ENCODE measurements at places on chromosomes 6 and 20.

DNA sequence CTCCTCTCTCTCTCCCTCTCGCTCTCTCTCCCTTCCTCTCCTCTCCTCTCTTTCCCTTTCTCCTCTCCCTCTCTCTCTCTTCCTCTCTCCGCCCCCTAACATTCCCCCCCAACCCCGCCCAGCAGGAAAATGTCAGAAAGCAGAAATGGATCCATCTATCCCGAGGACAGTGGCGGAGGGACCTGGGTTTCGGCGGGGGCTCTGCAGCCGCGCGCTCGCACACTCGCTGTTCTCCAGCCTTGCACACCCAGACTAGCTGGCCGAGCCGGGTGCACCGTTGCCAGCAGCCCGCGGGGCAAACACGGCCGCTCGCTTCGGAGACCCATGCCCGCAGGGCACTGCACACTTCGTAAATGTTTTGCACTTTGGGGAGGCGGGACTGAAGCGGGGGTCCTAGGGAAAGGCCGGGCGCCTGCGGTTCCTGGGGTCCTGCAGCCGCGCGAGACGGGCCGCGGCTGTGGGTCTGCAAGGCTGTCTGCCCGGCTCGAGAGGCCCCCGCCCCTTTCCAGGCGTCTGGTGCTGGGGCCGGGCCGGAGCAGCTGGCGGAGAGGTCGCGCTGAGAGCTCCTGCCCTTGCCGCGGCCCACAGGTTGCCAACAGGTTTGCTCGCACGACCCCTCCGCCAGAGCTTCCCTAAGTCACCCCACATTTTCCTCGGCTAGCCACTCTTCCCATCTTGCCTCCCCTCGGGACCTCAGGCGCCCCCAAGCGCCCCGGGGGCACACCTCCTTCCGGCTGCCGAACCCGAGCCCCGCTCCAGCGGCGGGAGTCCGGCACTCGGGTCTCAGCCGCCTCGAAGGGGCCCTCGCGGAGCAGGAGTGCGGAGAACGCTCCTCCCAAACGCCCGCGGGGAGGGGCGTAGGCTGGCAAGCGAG lies 818 bp upstream of the MDGA1 start:
- DNase-seq: no peak

DNA sequence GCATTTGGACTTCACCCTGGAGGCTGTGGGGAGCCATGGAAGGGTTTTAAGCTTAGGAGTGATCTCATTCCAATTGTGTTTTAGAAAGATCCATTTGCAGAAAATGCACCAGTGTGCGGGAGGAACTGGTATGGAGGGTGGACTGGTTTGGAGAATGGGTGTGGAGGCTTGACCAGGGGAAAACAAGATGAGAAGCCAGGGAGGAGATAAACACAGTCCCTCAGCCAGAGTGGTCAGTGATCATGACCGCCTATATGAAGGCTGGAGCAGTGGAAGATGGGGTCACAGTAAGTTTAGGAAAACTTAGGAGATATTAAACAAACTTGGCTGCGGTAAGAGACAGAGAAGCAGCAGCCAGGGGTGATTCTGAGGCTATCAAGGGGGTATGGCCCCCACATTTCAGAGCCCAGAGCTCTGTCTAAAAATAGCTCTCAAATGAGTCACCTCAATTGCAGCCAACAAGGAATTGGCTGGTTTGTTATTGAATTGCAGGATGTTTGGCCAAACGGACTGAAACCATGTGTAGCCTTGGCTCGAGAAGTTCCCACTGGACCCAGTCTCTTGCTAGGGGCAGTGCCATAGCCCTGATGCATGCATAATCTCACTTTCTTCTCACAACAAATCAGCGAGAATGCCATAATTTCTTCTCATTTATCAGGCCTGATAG lies 159.9 kb upstream of the TOP1 start:
- no peak for DNase-seq

DNA sequence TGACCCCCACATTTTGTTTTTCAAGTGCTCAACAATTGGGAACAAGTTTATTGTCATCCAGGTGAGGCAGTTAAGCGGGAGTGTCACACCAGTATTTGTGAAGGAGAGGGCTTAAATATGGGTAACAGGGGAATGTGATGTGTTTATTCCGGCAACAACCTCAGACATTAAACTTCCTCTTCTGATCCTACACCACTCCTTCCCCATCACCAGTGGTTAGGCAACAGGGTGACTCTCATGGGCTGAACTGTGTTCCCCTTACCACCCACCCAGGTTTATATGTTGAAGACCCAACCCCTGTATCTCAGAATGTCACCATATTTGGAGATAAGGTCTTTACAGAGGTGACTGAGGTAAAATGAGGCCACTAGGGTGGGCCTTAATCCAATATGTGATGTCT lies 52.1 kb upstream of the RNF182 start:
- DNase-seq: no peak

- DNase-seq: no peak
These were observed 50.9 kb downstream of the JARID2 start for GRCh38 chr6:15296735-15297134.

- DNase-seq: peak; percentile 37
These were observed 18.4 kb upstream of the MMP24 start for GRCh38 chr20:35207950-35208611.

DNA sequence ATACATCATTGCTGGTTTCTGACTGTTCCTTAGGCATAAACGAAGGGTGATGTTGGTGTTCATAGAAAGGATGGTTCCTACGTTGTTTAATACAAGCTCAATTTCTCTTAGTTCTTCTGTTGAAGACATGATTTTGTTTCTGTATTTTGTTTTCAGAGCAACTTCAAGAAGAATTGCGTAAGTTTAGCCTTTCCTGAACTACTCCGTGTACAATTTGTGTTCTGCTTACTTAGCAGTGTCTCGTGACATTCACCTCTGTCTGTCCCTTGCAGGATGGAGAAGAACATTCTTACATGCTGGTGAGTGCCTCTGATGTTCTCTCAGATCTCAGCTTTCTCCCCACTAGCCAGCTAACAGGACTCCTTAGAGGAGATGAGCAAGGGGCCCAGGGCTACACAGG lies 7.6 kb downstream of the BTN2A2 start:
- no peak for DNase-seq

DNA sequence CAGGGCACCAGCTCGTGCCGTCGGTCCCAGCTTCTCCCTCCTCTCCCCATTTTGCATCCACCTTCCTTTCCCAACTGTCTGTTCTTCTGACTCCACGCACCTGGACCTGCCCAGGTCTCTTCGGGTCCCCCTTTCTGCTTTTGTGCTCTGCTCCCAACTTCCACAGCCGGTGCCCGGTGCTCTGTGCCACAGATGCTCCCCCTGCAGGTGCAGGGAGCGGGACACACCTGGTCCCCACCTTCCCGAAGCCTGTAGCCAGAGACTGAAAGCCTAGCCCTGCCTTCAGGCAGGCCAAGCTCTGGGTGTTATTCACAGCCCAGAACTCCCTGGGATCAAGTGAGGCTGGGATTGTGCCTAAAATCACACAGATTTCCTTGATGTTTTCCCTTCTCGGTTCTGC lies 24.6 kb upstream of the BMP7 start:
- DNase-seq: no peak

DNA sequence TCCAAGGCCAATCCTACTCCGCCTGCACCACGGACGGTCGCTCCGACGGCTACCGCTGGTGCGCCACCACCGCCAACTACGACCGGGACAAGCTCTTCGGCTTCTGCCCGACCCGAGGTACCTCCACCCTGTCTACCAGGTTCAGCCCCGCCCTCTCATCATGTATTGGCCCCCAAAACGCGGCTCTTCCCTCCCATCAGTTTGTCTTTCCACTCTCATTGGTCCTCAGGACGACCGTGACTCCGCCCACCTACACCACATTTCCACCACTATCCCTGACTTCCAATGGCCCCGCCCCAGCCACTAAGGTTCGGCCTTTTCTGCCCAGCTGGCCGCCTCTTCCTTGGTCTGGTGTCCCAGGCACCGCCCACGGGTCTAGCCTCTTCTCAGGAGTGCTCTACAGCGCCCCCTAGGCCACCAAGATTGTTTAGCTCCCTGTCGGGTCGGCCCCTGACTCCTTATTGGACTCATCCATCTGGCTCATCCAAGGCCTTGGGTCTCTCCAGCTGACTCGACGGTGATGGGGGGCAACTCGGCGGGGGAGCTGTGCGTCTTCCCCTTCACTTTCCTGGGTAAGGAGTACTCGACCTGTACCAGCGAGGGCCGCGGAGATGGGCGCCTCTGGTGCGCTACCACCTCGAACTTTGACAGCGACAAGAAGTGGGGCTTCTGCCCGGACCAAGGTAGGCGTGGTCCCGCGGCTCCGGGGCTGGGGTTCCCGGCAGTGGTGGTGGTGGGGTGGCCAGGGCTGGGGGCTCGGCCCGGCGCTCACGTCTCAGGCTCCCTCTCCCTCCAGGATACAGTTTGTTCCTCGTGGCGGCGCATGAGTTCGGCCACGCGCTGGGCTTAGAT lies 3.1 kb downstream of the MMP9 start:
- peak; percentile 55 for DNase-seq

DNA sequence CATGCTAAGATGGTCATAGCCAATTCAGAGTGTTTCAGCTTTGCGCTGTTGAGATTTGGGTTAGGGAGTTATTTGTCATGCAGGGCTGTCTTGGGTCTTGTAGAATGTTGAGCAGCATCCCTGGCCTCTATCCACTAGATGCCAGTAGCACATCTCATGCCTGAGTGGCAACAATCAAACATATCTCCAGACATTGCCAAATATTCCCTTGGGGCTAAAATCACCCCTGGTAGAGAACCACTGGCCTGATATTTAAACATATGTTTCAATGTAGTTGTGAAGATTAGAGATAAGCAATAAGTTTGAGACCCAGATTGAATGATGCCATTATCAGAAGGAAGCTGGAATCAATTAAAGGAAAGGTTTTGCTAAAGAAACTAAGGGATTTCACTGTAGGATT lies 463.3 kb downstream of the DOK5 start:
- DNase-seq: no peak

DNA sequence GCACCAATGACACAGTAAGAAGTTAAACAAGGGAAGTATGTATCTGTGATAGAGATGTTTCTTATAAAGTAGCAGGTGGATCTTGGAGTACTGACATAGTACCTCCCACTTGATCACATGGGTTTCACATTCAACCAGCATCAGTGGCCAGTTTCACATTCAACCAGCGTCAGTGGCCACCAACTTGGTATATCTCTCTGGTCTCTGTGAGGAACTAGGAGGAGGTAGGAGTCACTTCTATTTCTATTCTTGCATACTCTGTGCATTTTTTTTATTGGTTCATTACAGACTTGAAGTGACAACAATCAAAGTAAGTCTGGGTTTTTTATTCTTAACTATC lies 200.3 kb upstream of the SIM1 start:
- no peak for DNase-seq

DNA sequence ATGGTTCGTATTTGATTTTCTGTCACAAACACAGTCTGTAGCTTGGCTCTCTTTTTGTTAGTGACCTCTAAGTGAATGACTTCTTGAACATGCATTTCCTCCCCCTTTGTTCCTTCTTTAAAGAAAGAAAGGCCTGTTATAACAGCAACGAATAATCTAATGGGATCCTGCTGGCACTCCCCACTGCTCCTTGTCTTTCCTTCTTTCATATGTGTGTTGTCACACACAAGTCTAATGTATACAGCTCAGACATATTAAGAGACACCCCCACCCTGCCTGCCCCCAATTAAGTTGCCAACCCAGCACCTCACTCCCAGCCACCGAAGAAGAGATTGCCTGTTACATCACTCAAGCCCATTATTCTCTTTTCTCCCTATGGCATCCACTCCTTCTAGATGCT lies 4.9 kb upstream of the SAMD5 start:
- no peak for DNase-seq

DNA sequence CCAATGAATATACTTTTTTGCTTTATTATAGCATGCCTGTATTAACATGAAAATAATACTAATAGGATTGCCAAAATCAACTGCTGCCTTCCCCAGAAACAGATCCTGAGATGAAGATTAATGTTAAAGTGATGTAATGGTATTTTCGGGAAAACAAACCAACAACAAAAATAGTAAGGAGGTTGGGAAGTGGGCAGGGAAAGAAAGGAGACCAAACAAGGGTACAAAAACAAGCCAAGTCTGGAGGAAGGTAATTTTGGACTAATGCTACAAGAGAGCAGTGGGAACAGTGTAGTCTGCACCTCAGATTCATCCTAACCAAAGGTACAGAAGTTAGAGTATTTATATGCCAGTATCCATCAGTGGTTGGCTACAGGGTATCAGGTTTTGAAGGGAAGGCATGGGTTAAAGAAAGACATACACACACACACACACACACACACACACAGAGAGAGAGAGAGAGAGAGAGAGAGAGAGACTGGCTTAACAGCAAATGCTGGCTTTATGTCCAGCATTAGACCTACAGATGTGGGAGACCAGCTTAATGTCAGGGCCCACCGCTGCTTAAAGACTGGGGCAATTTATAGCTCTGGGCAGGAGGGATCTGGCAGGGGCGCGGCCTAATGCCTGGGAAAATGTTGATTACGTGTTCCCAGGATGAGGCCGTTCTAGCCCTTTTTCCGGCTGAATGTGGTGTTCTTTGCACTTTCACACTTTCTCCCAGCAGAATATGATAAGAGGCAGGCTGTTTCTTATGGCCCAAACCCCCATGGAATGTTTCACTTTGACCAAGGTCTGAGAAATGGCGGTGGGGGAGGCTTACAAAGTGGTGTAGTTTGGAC lies 3.8 kb upstream of the SLC17A1 start:
- no peak for DNase-seq

DNA sequence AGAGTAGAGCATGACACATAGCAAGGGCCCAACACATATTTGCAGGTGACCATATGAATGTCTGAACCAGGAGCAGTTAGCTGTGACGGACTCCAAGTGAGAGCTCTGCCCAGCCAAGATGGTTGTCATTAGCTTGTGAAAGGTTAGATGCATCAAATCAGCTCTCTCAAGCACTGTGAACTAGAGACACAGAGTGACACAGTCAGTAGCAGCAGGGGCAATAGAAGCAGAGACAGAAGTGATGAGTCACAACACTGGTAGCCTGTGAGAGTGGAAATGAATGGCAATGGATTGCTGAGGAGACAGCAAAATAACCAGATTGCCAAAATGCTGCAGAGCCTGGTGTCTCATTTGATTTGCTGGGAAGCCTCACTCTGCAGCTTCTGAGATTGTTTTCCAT lies 558.9 kb downstream of the PKHD1 start:
- DNase-seq: no peak

DNA sequence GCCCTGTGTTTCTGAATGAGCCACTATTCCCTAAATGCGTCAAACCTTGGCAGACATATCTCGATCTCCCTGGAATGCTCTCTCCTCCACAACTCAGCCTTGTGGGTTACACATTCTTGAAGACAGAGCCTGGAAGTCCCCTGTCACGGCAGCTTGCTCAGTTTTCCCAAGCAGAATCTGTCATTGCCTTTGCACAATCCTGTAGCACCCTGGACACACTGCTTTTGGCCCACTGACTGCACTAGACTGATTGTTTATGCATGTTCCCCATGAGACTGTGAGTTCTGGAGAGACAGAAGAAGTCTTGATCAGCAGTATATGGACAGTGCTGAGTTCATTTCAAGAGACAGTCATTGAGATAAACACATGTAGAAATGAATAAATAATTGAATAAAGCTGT lies 406.7 kb downstream of the CD83 start:
- DNase-seq: no peak

DNA sequence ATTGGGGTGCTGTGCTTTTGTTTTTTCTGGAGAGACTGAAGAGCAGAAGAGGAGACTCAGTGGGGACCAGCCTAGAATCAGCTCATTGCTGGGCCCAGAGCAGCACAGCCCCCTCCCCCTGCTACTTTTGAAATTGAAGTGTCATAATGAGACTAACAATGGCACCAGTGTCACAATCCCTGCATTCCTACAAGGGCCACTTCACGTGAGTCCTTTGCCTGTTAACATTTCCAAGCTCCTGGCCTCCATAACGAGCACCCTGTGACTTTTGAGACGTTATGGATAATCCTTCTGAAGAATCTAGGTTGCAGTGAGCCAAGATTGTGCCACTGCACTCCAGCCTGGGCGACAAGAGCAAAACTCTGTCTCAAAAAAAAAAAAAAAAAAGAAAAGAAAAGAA lies 41.7 kb downstream of the CNBD2 start:
- no peak for DNase-seq
